Activated CD8-positive, alpha-beta T cell treated with anti-CD3 and anti-CD28 coated beads, Interleukin-2, amount 10 ng/mL, durations not matched to agents 7 days and 5 days (primary cell): ENCODE measurements at places on chromosomes 11 and 22.

- DNase-seq, result no peak
Observed at GRCh38 chr11:110235966-110236365, 60.4 kb downstream of the RDX start.

GRCh38 chr22:22616636-22617035, 27.8 kb upstream of the GGTLC2 start:
- DNase-seq, result no peak

DNA sequence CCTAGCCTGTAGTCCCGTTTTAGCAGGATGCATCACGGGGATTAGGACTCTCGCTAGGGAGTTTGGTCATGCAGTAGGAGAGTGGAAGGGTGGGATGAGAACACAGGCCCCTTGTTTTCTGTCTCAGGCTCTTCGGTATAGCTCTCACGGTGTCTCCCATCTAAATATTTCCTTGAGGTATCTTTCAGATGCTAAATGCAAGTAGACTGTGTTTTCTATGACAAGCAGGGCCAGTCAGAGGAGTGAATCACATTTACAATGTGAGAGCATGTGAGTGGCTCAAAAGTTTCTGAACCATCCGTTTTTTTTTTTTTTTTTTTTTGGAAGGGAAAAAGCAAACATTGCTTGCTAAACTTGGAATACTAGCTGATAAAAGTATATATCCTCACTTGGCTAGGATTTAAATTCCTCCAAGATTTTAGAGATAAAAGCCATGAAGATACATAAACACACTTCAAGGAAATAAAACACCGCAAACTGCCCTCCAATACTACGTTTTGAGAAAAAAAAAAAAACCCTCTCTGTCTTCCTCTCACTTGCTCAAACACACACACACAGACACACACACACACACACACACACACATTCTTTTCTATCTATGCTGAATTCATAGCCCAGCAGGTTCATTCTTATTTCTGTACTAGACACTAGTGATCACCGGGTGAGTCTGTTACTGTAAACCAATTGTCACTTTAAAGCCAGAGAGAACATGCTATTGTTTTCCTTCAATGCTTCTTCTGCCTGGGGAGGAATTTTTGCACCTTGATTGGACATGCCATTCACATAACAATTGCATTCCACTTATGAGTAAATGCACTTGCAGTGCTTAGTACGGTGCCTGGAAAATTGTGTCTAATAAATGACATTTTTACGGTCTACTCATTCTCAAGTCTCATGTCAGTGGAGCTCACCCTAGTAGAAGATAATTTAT, 224.6 kb upstream of the CCDC90B start:
- no peak for DNase-seq

DNA sequence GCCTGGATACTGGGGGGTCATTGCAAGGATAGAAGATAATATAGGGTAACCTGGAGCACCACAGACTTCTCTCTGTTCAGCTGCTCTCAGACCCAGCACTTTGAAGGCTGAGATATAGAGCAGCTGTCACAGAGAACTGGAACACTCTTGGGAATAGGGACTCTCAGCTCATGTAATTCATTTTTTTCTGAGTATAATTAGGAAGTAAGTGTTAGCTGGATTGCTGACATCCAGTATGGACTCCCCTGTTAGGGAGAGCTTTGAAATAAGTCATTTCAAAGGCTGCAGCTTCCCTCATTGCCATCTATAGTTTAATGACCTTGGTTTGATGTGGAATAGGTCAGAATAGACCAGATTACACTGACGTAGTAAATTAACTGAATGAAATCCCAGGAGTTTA, 120.8 kb upstream of the POU2AF2 start:
- DNase-seq, result no peak

DNA sequence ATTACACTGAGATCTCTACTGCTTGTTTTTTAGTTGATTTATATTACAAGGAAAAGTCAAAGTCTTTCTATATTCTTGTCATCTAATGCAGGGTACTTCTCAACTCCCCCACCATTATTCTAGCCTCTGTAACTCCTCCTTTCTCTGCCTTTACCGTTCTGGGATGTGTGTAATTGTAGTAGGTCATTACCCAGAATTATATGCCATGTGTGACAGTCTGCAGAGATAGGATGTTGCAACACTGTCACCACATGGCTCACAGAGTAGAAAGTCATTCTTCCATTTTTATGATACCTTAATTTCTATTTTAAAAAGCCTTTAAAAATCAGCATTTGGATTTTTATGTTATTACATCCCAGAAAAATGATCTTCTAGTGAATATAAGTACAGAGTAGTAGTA, 32.7 kb downstream of the ZNF143 start:
- DNase-seq, result no peak

GRCh38 chr11:95723361-95723942, 66.1 kb downstream of the FAM76B start:
- DNase-seq, result no peak

DNA sequence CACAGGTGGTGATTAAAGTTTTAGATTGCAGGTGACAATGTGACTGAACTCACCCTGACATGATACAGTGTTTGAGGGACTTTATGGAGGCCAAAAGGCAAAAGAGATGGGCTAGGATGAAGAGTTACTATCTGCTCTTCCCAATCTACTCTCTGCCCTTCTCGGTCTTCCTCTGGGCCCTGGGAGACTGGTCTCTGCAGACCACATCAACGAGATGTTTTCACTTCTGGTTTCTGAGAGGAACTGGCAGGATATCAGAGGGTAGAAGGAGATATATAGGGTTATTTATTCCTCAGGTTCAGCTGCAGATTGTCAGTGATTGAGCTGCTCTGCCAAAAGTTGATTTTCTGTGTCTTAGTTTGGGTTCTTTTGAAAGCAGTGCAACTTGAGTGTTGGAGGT, 32.4 kb upstream of the CD44 start:
- DNase-seq, result no peak

DNA sequence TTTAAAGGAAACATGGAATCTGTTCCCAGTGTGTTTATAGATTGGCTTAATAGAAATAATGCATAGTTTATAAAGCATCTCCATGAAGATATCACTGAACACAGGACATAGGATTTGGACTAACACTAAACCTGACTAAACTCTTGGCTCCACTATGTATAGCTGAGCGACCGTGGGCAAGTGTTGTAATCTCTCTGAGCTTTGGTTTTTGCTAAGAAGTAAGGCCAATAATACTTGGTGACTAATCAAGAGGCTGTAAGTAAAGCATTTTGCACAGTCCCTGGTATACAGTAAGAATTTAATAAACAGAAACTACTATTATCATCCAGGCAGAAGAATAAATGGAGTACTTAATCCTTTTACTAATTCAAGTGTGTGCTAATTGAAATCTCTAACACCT, 125.5 kb upstream of the MTMR2 start:
- no peak for DNase-seq

DNA sequence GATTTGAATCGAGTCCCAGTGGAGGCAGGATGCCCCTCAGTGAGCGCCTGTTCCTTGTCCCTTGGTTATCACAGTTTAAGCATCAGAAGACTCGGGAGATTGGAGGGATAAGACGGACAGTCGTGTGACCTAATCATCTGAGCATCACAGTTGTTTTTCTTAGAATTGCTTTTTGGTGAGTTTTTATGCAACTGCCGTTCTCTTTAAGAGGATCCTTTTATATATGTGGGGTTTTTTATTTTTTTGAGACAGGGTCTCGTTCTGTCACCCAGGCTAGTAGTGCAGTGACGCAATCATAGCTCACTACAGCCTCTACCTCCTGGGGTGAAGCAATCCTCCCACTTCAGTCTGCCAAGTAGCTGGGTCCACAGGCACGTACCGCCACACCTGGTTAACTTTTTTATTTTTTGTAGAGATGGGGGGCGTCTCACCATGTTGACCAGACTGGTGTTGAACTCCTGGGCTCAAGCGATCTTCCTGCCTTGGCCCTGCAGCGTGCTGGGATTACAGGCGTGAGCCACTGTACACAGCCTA, 16.5 kb downstream of the NUP50 start:
- no peak for DNase-seq

DNA sequence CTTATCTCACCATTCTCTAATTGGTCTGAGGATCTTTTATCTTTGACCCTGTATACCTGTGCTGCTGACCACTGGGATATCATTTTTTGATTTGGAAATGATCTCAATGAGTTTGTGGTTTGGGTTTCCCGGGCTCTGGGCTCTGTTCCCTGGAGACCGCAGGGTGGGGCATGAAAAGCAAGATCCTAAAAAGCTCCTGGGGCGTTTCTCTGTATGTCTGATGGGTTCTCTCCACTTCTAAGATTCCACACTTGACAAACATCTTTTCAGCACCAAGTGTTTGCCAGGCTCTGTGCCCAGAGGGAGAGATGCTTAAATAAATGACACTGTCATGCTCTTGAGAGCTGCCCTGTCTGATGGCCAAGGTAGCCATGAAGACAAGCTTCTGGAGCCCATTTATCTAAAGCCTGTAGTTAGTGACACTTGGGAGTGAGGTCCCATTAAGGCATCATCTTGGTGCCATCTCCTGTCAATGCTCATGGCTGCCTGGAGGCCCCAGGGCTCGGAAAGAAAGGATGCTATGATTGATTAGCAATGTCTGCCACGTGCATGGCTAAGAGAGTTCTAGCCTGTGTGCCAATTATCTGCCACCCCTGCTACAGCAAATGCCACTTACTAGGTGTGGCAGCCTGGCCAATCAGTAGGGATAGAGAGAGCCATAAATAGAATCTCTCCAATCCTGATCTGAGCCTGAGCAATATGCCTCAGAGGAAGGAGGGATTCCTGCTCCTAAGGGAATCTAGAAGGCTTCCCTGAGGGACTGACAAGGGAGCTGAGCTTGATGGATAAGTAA, 531.6 kb downstream of the MN1 start:
- DNase-seq, result no peak

DNA sequence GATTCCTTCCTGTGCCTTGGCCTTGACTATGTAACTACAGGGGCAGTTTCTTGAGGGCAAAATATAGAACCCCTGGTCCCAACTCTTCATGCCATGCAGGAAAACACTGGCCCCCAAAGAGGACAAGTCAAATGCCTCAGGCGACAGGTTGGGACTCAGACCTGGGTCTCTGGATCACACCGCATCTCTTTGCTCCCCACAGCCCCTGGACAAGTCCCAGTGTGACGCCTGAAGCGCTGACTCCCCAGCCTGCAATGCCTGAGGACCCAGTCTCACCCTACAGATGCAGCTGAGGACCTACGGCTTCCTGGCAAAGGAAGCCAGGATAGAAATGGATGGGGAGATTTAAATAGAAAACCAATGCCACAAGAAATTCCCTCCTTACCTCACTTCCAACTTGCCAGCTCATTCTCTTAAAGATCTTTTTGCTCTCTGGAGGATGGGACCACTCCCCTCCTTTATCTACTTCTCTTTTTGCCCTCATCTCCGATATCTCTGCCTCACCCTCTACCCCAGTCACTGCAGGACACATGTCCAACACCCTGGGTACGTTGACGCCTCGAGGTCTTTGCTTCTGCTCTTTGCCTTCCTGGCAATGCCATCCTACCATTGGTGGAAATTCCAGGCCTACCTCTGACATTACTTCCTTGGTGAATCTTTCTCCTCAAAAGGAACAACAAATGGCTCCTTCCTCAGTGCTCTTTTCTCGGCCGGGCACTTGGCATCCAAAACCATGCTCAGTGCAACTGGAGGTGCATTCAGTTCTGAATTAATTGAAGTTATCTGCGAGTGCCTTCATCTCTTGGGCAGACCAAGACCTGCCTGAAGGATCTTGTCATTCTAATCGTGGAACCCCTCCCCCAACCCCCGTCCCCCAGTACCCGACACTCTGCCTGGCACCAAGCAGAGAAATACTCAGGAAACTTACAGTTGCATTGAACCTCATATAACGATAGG, 2.0 kb upstream of the PRDM11 start:
- peak; percentile 18 for DNase-seq

DNA sequence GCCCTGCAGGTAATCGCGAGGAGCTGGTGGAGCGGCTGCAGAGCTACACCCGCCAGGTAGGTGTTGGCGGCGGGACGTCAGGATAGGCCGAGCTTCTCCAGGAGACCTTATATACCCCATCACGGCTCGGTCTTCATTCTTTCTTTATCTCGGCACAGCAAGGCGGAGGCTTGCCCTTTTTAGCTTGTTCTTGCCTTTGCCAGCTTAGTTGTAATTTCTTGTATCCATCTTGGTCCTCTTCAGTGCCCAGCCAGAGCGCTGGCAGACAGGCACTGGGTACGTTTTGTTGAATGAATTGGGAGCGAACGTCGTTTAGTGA, 459 bp downstream of the SF3B2 start:
- no peak for DNase-seq

GRCh38 chr11:103923451-103923931, 112.9 kb upstream of the DDI1 start:
- no peak for DNase-seq

DNA sequence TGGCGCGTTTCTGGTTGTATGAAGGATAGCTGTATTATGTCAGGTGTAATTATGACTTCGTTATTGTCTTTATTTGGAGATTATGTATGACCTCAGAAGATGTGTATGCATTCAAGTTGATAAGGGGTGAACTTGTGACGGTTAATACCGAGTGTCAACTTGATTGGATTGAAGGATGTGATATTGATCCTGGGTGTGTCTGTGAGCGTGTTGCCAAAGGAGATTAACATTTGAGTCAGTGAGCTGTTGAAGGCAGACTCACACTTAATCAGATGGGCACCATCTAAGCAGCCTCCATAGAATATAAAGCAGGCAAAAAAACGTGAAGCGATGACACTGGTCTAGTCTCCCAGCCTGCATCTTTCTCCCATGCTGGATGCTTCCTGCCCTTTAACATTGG, 15.3 kb upstream of the CD82 start:
- DNase-seq, result no peak

DNA sequence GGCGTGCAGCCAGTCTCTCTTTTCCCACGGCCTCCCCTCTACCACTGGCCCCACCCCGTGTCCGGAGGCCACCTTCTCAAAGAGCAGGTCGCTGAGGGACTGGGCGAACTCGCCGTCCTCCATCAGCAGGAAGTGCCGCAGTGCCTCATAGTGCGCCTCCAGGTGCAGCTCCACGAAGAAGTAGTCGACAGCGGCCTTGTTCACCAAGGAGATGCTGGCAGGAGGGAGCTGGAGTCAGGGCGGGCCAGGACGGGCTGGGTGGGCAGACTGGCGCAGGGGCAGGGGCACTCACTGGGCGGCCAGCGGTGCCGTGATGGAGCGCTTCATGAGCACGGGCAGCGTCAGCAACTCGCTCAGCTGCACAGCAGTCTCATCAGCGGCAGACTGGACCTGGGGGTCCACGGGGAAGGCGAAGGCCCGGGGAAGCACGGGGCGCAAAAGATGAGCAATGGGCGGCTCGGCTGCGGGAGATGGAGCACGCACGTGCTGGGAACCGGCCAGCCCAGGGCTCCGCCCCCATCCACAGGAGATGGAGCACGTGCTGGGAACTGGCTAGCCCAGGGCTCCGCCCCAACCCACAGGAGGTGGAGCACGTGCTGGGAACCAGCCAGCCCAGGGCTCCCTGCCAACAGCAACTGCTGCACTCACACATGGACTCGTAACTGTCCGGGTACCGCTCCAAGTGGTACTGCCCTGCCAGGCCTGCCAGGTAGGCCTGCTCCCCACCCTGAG, 18.4 kb downstream of the SELENOO start:
- no peak for DNase-seq

- peak; percentile 99 for DNase-seq
Observed at GRCh38 chr22:50469377-50470305, 5.2 kb downstream of the SBF1 start.

DNA sequence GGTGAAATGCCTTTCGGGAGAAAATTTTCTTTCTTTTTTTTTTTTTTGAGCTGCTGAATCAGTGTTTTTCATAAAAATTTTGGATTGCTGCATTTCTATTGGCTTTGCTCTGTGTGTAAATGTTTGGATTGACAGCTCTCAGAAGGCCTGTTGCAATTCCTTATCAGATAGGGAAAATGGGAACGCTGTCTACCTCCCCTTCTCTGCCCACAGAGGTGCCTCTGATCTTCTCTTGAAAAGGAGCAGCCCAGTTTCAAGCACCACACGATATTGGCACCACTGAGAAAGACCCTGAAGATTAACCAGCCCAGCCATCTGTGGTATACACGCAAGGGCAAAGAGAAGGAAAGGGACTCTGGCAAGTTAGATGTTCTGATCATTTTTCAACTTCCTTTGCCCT, 1272.2 kb downstream of the LRRC4C start:
- DNase-seq, result no peak
